OCI-M1 (cell line): ENCODE measurements at places on chromosomes 1 and 21.
A peak's percentile ranks its signal among the peaks of the same experiment; 100 is the strongest.

- no peak for DNase-seq
Observed at GRCh38 chr21:32319012-32319411, 20.4 kb downstream of the MRAP start.

DNA sequence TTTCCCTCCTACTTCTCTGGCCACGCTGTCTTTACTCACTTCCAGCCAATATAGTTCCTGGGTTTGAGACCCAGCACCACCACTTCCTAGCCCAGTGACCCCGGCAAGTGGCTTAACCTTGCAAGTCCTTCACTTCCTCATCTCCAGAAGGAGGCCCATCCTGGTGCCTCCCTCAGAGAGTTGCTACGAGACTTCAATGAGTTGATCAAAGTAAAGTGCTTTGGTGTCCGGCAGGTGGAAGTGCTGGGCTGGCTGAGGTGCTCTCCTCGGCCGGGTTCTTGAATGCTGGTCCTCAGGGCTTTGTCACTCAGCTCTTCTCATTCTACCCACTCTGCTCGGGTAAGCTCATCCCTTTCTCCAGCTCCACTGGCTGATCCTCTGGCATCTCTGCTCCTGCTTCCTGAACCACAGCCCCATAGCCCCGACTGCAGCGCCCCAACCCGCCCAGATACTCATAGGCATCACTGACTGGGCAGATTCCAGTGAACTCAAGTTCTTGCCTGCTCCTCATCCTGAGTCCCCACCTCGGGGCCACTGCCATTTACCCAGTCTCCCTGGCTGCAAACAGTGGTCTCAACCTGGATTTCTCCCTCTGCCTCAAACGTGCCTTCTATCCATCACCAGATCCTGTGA, 75.8 kb upstream of the WNT4 start:
- no peak for DNase-seq

DNA sequence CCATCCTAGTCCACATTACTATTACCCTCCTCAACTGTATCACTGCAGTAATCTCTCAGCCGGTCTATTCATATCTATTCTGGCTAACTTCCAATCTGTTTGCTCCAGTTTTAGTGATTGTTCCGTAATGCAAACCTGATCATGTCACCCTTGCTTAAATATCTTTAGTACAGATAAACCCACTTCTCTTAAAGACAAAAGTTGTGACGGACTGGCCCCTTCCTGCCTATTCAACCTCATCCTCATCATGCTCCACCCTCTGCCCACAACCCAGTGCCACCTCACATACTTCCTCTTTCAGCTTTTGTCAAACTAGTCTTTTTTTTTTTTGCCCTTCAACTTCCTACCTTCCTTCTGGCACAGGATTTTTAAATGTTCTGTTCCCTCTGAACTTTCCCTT, 2.8 kb upstream of the C1orf162 start:
- DNase-seq = peak; percentile 81

DNA sequence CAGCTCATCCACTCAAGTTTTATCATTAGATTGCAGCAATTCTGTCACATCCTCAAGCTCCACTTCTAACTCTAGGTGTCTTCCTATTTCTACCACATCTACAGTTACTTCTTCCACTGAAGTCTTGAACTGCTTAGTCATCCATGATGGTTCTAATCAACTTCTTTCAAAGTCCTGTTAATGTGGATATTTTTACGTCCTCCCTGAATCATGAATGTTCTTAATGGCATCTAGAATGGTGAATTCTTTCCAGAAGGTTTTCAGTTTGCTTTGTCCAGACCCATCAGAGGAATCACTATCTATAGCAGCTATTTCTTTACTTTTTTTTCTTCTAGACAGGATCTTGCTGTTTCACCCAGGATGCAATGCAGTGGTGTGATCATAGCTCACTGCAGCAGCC, 78.0 kb upstream of the RNPC3 start:
- DNase-seq = no peak

- DNase-seq = no peak
Observed at GRCh38 chr1:17520041-17520440, 19.5 kb upstream of the ARHGEF10L start.

- no peak for DNase-seq
Observed at GRCh38 chr1:234778221-234779159, 168.5 kb upstream of the IRF2BP2 start.

GRCh38 chr1:26524181-26524580, 5.4 kb upstream of the RPS6KA1 start:
- no peak for DNase-seq

GRCh38 chr1:42730002-42730401, 10.0 kb downstream of the CLDN19 start:
- no peak for DNase-seq

DNA sequence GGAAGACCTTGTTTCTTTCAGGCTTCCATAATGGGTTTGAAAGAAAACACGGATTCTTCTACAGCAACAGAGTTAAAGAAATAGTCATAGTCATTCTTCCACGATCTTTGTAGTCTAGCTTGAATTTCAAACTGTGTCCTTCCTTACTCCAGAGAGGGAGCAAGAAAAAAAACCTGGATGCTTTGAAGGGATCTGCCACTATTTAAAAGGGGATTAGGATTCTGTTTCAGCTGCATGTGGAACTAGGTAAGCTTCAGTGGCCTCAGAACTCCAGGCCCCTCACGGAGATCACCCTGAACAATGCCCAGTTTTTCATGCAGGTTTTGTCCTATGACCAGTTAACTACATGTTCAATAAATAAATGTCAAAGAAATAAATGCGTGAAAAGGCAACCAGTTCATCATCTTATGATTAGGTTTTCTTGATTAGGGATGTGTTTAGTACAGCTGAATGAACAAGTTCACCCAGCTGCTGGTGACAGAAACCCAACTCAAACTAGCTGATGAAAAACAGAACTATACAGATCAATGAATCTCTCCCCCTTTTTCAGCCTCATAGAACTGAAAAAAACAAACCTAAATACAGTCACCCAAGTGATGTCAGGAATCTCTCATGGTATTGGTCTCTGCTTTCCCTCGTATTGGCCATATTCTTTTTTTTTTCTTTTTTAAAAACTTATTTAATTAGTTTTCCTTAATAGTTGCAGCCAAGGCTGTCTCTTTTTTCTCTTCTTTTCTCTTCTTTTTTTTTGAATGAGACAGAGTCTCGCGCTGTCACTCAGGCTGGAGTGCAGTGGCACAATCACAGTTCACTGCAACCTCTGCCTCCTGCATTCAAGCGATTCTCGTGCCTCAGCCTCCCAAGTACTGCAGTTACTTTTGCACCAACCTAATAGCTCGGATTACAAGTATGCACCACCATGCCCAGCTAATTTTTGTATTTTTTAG, 14.6 kb upstream of the MPZL1 start:
- no peak for DNase-seq

GRCh38 chr1:218783916-218784315, 389.8 kb upstream of the LYPLAL1 start:
- DNase-seq = no peak

DNA sequence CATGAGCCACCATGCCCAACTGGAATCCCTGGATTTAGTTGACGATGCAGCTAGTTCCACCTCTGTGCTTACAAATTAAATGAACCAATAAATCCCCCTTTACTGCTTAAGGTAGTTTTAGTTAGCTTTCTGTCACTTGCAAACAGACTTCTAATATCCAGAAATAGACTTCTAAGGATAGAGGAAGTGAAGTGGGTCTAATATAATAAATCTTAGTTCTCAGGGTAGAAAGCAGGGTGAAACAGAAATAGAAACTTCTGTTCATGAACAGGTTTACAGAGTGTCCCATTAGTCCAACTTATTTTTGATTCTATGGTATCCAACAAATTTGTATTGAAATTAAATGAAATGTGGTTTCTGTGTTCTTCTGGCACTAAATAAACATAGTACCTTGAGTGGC, 20.1 kb downstream of the BCAS2 start:
- no peak for DNase-seq

DNA sequence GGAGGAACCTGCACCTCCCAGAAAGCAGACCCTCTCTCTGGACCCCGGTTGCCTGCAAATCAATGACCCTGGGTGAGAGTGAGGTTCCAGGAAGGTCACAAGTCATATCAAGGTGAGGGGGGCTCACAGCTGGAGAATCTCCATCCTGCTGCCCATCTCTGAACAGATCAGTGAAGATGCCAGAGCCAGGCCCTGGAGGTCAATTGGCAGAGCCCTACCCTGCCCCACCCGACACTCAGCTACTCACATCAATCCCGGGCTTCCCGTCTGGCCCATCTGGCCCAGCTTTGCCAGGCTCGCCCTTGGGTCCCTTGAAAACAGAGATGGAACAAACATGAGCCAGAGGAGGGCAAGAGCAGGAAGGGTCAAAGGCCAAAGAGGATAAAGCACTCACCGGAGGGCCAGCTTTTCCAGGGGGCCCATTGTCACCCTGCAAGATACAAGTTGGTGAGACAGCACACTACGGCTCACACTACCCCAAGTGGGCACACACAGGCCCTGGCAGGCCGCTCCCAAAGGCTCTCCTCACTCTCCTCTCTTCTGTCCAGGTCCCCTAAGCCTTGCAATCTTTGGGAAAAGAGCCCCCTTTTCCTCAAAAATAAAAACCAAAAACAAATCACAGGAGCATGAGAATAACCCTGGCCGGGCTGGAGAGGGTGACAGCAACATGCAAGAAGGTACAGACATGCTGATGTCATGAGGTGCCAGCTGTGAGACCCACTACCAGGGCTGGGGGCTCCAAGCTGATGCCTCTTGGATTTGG, 2.9 kb downstream of the COL9A2 start:
- no peak for DNase-seq

DNA sequence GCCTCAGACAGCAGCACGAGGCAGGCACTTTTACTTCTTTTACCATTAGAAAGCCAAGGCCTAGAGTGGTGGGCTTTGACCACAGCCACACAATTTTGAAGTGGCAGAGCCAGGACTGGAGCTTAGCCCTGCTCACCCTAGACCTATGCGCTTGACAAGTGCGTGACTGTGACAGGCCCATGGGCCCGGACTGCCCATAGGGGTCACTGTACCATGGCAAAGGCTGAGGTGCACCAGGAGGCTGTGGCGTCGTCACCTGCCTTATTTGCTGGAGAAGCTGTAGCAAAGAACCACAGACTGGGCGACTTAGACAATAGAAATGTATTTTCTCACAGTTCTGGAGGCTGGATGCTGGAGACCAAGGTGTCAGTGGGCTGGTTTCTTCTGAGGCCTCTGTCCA, 2.6 kb upstream of the TMEM82 start:
- DNase-seq = no peak

- DNase-seq = no peak
Observed at GRCh38 chr1:59340411-59341307, 43.8 kb downstream of the FGGY start.

DNA sequence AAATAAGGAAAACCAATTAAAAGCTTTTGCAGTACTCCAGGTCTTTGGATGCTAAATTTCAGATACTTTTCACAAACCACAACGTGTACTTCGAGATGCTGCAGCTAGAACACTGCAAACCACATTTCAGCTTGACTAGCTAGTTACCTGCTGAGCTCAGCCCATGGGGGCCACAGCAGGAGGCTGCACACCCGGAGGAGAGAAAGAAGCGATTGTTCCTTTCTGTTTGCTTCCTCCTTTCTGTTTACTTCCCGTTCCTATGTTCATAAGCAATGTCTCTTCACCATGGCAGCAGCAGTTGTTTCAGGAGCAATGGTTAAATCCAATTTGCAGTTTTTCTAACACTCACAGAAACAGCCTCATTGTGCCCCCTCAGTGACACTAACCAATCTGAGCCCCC, 225.6 kb upstream of the FGGY start:
- peak; percentile 7 for DNase-seq

GRCh38 chr1:151197863-151198253, 494 bp upstream of the PIP5K1A start:
- DNase-seq = peak; percentile 83

- no peak for DNase-seq
Observed at GRCh38 chr1:18344755-18345154, 136.0 kb upstream of the KLHDC7A start.

- no peak for DNase-seq
Observed at GRCh38 chr1:8023287-8023994, 2.7 kb downstream of the ERRFI1 start.

DNA sequence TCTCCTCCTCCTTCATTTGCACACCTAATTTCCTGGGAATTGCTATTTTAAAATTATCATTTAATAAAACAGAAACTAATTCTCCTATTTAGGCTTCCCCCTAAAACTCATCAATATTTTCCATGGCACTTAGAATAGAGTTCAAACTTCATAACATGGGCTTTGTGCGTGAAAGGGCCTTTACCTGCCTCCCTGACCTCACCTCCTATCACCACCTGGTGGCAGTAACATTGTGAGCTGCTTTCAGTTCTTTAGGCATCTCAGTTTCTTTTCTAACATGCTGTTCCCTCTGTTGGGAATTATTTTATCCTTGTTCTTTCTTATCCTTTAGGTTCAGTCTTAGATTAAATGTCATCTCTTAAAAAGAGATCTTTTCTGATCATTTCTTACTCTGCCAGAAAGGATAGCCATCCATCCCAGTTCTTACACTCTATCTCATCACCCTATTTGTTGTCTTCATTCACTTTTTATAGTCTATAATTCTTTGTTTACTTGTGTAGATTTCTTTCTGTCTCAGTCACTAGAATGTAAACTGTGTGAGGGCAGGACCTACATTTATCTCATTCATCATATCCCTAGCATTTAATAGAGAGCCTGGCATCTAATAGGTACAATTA, 133.8 kb upstream of the KIAA1614 start:
- peak; percentile 26 for DNase-seq

DNA sequence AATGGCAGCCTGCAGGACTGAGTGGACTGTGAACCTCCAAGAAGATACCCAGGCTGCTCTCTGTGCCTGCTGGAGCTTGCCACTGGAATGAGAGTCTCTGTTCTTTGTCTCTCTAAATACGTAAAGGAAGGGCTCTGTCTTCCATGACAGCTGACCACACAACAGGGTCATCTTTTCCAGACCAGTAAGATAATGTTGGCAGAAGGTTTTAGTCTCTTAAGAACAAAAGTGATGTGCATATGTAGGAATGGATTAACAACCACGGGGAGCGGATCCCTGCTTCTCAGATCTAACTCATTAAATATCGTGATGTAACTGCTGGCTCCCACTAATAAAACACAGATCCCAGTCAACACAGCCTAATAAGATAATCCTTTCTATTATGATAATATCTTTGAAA, 67.5 kb downstream of the MAP10 start:
- DNase-seq = no peak

DNA sequence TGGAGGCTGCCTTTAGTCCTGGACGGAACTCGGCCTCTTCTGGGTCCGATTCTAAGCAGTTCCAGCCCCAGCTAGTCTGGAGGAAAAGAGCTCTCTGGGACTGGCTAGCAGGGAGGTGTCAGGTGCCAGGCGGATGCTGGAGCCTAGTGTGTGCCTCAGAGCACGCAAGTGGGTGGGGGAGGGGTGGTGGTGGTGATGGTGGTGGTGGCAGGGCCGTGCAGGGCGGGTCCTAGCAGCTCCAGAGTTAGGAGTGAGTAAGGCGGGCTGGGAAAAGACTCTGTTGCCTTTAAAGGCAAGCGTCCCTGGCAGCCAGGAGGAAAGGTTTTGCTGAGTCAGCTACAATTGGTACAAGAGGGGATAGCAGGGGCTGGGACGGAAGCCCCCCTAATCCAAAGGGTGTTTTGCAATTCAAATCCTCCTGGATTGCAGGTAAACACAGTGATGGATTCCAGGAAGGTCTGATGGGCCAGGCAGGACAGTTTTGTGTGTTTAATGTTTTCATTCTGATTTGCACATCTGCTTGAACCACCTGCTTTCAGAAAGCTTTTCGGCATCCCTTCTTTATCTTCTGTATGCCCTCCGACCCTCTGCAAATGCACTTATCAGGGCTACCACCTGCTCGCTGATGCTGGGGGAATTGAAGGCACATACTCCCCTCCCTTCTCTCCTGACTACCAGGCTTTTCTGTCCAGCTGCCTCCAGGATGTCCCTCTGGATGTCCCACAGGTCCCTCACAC, 4.1 kb upstream of the SLC2A1 start:
- DNase-seq = peak; percentile 85

- DNase-seq = no peak
Observed at GRCh38 chr1:88175631-88176226, 508.3 kb upstream of the PKN2 start.
